ENCODE measurements at places on chromosomes 1 and 21. TPM values are rescaled to one million over a fixed set of nuclear protein-coding genes. Genes with fewer than 3 reads are reported as not detected.

DNA sequence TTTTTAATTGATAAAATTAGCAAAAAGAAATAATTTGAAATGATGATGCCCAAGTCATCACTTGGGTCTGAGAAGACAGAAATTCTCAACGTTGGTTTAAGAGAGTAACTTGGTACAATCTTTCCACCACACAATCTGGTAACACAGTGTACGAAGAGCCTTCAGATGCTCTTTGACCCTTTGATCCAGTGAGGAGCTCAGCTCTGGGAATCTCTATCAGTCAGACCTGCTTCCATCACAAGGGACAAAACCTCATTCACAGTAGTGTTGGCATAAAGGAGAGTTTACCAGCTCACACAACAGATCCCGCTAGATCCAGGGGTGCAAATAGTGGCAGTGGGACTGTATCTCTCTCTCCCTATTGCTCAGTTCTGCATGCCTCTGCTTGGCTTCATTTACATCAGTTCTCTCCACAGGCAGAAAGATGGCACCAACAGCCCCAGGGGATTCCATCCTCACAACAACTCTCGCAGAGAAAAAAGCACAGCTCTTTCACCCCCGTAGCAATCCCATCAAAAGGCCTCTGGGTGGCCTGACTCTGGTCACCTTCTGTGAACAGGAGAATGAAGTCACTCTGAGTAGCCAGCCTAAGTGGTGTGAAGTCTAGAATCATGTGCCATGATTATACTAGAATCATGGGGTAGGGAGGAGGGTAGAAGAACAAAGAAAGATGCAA is 119.7 kb downstream of the ZNF281 start:
- DNase-seq, result no peak

GRCh38 chr1:89946532-89946931 is 48.4 kb upstream of the ZNF326 start:
- no peak for DNase-seq

DNA sequence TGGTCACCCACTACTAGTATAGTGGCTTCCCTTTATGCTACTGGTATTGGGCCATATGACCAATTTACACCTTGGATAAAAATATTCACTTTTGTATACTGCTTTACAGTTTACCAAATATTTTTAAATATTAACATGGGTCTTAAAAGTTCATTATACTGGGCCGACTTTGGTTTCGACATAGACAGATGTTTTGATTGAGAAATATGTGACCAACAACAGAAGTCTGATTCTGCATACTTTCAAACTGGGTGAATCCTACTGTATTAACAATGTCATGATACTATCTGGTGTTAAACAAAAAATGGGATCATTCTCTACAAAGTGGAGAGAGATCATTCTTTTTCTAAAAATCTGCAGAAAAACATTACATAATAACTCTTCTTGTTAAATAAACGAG is 134.8 kb downstream of the AKT3 start:
- DNase-seq, result no peak

DNA sequence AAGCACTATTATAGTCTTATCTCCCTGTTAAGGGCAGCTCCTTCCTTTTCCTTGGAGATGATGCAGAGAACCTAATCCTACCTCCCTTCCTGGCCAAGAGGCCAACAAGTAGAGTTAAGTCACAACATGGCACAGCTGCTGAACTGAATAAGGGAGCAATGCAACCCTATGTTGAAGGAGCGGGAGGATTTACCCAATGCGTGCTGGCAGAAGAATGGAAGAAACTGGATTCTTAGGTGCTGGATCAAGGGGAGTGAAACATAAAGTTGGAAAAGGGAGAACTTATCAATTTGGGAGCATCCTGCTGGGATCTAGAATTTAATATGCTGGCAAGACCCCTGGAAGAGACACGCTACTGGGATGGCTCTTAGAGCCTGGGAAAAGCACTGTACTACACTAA is 12.0 kb upstream of the HUNK start:
- no peak for DNase-seq

- peak; percentile 28 for DNase-seq
These were observed 60.6 kb downstream of the PTPRC start for GRCh38 chr1:198699167-198700015.

DNA sequence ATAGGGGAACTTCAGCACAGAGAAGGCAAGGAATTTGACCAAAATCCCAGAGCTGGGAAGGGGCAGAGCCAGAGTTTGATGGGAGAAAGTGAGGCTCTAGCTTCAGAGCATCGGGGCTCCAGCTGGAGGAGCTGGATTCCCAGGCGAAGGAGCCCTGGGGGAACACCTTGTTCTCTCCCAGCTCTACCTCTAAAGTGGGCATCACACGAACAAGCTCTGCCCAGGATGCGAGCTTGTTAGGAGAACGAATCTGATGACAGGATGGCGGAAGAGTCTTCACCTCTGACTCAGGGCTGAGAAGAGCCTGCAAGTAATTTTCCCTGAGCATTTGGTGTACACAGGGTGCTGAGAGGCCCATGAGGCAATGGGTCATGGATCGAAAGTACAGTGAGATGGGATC is 22.0 kb downstream of the TNNT2 start:
- no peak for DNase-seq

DNA sequence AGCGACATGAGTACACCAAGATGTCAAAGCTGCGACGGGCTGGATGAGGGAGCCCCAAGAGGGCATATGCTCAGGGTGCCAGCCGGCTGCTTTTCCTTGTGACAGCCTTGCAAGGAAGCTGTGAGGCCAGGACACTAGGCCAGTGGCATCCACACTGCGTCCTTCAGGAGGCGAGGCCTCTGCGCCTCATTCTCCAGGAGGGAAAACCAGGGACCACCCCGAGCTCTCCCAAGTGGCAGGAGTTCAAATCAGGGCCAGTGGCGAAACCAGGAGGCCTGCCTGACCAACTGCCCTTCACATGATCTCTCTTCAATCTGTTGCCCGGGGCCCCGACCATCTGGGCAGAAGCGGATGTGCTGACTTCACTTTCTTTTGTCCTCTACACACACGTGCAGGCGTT is 8.2 kb downstream of the MUL1 start:
- DNase-seq, result no peak

DNA sequence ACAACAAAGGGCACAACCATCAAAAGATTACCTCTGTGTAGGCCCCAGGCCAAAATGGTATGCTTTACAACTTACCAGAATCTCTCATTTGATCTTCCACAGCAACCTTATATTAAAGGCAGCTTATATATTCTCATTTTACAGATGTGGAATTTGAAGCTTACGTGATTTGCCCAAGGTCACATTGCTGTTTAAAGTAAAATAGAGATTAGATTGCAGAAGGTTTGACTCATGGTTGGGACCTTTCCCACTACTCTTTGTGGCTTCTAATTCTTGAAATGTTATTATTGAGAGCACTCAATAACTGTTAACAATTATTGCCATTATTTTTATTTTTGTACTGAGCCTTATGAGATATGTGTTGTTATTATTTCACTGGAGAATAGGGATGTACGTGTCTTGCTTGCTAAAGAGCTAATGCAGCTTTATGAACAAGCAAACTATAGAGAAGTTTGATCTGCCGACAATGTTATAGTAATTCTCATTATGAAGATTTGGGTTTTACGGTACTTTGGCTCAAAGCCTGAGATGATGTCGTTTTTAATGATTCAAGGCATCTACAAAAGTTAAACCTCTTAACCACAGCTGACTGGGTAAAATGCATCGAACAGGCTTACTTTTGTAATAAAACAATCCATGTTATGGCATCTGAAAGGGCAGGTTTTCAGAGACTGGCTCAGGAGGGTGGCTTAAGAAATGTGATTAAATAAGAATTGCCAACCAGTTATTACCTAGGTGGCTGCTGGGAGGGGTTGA is 43.3 kb upstream of the TSNAX start:
- DNase-seq, result no peak

DNA sequence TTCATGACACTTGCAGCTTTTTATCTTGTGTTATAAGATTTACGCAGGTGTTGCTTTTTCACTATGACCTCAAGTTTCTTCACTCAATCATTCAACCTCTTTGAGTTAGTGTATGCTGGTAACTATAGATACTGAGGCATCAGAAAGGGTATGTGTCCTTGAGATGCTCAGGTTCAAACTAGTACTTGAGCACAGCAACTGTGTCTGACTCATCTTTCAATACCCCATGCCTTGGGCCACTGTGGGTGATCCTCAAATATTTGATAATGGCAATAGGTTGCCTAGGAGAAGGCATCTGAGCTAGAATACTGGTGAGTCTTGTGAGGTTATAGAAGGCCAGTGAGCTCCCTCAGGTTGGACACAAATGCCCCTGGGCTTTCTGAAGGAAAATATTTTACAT is 88.1 kb upstream of the SPATA6 start:
- no peak for DNase-seq

- no peak for DNase-seq
These were observed 402.7 kb downstream of the LTN1 start for GRCh38 chr21:28590026-28590425.

- no peak for DNase-seq
These were observed 65.0 kb downstream of the SYT6 start for GRCh38 chr1:114088392-114089299.

DNA sequence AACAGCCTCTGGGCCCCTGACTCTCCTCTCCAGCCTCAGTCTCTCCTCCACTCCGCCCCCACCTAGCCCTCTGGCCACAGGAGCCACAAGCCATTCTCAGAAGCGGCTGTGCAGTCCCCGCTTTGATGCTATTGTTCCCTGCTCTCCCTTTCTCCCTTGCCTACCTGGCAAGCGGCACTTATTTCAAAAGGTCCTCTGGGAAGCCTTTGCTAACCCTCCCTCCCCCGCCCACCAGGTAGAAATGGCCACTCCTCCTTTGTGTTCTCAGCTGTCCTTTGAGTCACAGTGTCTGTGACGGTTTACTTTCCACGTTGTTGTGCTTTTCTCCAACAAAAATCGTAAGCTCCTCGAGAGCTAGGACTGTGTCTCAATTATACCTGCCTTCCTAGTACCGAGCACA is 338.4 kb upstream of the PROX1 start:
- DNase-seq, result no peak

GRCh38 chr1:181033799-181034451 is at the start of gene MR1:
MR1 (plus strand) TSS chr1:181033983; CDS start chr1:181034008, 25 bp downstream.
- DNase-seq, result peak; percentile 69

DNA sequence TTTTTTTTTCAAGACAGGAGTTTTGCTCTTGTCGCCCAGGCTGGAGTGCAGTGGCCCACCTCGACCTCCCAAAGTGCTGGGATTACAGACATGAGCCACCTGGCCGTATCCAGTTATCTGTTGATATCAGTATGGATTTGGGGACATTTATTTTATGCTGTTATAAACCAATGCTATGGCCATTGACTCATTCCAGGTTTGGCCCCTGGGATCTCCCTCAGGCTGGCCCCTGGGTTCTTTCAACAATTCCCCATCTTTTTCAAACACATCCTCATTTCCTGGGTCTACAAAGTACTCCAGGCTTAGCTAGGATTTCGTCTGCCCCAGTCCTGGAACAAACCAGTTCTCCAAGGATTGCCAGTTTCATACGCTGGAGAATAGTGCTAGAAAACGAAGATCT is 44.1 kb downstream of the WDR4 start:
- DNase-seq, result no peak

DNA sequence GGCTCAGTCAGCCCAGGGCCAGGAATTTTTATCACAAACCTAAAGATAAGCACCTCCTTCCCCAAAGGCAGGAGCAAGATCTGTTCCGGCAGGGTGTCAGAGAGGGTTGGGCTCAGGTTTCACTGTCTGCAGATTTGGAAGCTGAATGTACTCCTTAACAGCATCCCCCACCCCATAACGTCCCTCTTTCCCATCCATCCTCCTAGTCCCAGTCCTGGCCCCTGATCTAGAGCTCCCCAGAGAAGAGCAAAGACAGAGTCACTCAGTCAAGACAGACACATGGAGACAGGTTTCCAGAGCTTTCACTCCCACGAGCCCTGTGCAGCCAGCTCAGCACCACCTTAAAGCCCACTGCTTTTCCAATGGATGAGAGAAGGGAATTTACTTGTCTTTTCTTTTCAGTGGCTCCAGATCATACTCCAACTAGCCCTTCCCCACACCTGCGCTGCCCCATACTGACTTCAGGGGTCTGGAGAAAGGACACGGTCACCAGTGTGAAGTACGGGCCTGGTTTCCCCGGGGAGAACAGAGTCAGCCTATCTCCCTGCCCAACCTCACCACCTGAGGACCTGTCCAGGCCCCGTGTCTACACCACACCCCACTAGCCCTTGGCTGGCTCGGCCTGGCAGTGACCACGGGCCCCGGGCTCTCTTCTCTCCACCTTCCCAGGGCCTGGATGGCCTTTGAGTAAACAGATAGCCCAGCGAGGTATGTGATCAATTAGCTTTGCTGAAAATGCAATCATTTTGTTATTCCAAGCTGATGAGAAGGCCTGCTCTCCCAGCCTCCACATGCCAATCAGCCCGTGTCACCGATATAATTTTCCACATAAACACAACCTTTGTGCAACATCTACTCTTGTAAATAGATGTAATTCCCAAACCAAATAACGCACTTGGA is 249.1 kb downstream of the FOXD2 start:
- DNase-seq, result no peak

DNA sequence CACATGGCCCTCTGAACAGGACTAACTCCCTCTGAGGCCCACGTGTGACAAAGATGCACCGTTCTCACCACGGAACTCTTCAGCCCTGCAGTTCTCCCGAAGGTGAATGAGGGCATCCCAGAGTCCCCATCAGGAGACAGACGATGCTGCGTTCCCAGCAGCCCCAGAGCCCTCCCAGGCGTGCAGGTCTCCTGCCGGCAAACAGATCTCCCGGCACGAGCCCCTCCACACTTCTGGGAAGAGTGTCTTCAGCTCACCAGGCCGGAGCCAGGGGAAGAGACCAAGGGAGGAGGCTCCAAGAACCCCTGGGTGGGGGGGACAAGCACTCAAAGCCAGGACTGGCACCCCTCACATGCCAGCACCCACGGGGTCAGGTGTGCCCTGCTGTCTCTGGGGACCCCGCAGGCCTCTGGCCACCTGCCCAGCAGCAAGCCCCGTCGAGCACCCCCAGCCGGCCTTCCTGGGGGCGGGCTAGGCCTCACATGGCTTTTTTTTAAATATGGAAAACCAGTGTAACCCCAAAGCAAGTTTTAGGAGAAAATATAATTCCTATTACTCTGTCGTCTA is 45.1 kb upstream of the TRAPPC10 start:
- no peak for DNase-seq

DNA sequence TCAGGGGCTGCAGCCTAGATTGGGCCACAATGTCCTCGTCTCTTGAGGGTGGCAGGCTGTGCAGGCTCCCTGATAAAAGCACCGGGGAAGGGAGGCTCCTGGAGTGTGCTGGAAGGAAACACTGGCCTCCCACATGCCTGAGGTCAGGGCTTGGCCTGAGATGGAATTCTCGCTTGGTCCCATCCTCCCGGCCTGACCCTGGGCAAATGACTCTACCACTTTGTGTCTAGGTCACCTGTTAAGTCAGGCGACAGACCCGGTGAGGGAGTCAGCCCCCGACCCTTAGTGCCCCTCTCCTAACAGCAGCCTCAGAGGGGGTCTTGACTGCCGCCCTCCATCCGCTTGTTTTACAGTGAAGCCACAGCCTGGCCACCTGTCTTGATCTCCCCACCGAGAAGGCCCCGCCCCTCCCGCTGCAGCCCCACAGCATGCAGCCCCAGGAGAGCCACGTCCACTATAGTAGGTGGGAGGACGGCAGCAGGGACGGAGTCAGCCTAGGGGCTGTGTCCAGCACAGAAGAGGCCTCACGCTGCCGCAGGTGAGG is 2.5 kb downstream of the SMIM1 start:
- DNase-seq, result no peak

The FLG gene
- not detected for total RNA-seq

The NHLH2 gene
- total RNA-seq, result 0.38 TPM

The FHAD1 gene
- total RNA-seq, result 0.21 TPM

The SLC1A7 gene
- total RNA-seq, result not detected

The CRYBG2 gene
- total RNA-seq, result 18.6 TPM
